Bone marrow (tissue), 2 donors: ENCODE measurements at places on chromosomes 7 and 10.

GRCh38 chr7:149444287-149444686 lies 16.6 kb downstream of the ZNF777 start:
- DNase-seq, result no peak

DNA sequence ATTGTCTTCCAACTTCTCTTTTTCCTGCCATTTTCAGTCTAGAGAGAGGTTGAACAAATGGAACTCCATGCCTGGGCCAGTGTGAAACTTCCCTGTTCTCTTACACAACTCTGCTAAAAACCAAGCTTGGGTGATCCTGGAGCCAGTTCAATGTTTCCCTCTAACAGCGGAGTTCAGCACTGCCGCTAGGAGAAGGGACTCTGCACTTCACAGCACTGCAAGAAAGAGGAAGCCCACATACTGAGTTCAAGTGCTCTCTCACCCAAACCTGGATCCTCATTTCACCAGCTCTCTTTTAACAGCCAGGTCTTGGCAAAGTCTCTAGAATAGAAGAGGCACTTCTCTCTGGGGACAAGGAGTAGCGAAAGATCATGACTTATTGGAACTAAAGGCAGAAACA lies 18.8 kb downstream of the FOXI2 start:
- DNase-seq, result no peak

DNA sequence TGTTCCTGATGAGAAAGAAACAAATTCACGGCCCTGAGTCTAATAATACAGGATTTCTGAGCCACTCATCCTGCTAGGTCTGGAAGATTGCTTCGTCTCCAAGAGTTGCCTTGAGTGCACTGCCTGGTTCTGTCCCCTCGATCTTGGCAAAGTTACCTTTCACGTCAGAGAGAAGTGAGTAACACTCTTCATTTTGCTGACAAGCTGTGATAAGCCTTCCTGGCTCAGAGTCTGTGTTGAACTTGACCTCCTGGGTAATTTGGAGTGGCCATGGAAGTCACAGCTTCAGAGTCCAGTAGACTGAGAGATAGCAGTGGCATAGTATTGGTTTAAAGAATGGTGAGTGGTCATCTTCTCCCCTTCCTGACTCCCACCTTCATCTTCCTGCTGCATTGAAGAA lies 64.7 kb upstream of the LRGUK start:
- no peak for DNase-seq

GRCh38 chr10:11442001-11442773 lies 169.3 kb downstream of the USP6NL start:
- no peak for DNase-seq

DNA sequence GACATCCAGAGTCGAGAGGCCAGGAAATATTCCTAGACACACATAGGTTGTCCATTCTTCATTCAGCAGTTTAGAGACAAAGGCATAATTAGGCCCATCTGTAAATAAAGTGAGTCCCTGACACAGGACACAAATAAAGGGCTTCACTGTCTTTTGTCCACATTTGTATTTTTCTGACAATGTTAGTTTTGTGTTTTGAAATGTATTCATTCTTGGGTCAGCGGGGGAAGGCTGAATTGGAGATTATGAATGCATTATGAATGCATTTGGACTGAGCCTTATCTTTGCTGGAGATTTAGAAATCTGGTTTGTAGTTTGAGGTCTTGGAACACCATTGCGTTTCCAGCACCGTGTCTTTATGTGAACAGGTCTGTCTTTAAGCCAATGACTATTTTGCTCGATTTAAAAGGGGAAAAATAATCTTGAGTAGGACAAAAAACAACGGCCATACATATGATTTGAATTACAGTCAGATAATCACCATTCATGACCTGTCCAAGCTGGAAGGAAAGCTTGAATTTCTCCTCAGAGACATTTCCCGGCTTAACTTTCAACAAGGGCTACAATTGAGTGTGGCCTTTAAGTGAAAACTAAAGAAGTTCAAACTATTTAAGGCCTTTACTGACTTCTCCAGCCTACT lies 334.8 kb downstream of the WDR11 start:
- no peak for DNase-seq
